Body of pancreas (tissue), 4 donors: ENCODE measurements at places on chromosomes 4 and X.

- DNase-seq = no peak
These were observed 131.8 kb downstream of the OR13H1 start for GRCh38 chrX:131675596-131676194.

- no peak for DNase-seq
These were observed 15.0 kb downstream of the RPS4X start for GRCh38 chrX:72262077-72262476.

- no peak for DNase-seq
These were observed 72.7 kb upstream of the LIMCH1 start for GRCh38 chr4:41465146-41465761.

- no peak for DNase-seq
These were observed 87.2 kb upstream of the C4orf50 start for GRCh38 chr4:6105311-6105911.

GRCh38 chr4:73311428-73311827 lies 52.8 kb upstream of the ANKRD17 start:
- no peak for DNase-seq

DNA sequence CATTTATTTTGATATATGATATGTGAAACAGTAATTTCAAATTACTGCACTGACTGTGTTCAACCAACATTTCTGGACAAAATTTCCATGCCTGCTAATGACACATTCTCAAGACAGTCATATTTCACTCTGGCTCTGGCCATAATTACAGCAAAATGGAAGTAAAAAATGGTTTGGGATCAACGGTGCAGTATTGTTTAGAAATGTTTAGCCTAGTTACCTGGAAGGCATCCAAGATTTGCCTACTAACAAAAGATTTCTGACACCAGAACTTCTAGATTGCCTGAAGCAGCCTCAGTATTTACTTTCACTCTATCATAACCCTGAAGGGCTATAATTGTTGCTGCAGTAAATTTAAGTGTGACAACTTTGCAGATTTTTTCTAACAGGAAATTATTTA lies 416.3 kb downstream of the PCDH10 start:
- DNase-seq = no peak

DNA sequence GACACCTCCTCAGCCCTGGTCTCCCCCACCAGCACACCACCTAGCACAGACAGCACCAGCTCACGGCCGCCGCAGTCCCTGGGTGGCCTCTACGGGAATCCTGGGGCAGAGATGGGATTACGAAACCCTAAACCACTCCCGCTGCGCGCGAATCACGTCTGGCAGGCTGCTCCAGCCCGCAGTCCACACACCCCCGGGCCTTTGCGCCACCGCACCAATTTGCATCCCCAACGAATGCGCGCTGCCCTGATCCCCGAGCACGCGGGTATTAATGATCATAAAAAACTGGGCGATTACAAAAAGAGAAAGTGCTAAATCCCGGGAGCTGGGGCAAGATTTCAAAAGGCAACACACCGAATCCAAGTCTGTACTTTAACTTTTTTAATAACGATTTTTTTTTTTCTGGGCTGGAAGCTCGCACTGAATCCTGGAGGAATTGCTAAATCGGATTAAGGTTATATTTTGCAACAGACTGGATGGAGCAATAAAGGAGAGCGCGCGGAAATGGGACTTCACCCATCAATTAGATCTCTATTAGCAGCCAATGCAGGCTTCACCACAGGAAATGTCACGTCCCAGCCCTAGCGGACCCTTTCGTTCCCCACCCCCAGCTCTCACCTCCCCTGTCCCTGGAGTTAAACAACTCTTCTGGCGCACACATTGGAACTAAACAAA lies 69.8 kb upstream of the TMEM33 start:
- no peak for DNase-seq
